ENCODE measurements at places on chromosomes 3 and 15. TPM values are rescaled to one million over a fixed set of nuclear protein-coding genes. Genes with fewer than 3 reads are reported as not detected.

DNA sequence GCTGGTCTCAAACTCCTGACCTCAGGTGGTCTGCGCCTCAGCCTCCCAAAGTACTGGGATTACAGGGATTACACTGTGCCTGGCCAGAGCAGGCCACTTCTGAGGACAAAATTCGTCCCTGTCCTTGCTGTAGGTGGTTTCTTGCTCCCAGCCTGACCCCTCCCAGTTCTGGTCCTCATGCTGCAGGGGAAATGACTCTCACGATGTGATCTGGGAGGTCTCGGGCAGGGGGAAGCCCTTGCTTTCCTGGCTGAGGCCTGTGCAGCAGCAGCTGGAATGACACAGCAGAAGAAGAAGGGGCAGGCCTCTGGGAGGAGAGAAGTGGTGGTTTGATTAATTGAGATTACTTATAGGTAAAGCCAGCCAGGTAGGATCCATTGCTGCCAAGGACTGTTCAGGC lies 39.3 kb downstream of the MEGF11 start:
- H3K27ac ChIP-seq = no peak overlapping the region
- no peaks in the 10 kb centered on the region for H3K4me1 ChIP-seq
- H3K27me3 ChIP-seq = no peaks in the 10 kb centered on the region
- no peak for DNase-seq
- H3K4me3 ChIP-seq = no peak overlapping the region

DNA sequence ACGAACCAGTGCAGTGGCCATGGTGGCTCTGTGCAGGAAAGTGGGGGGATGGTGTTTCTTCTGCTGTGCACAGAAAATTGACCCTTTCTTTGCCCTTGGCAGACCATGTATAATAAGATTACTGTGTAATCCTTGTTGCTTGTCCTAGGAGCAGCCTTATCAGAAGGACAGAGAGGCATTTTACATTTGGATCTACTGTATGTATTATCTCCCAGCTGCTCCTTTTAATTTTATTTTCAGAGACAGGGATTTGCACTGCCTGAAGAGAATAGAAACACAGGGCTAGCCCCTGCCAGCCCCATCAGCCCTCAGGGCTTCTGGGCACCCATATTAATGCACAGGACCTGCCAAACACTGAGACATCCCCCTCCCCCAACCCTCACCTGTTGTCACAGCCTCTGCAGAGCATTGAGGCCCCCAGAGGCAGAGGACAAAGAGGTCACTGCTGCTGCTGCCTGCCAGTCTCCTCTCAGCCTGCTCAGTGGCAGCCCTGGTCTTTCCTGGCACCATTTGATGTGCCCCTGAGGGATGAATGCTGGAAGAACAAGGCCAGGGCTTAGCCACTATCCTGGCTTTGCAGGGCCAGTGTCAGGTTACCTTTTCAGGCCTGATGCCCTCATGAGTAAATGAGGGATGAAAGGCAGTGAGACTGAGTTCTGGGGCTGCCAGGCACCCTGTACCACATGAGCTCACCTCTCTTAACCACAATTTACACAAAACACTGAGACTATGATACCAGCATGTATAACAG lies 533.4 kb downstream of the NTRK3 start:
- no peak overlapping the region for H3K4me3 ChIP-seq
- no peak overlapping the region for H3K27ac ChIP-seq
- H3K36me3 ChIP-seq = no peaks in the 10 kb centered on the region
- H3K4me1 ChIP-seq = no peaks in the 10 kb centered on the region
- peaks cover 13% of the 10 kb centered on the region for H3K27me3 ChIP-seq
- no peak for DNase-seq

DNA sequence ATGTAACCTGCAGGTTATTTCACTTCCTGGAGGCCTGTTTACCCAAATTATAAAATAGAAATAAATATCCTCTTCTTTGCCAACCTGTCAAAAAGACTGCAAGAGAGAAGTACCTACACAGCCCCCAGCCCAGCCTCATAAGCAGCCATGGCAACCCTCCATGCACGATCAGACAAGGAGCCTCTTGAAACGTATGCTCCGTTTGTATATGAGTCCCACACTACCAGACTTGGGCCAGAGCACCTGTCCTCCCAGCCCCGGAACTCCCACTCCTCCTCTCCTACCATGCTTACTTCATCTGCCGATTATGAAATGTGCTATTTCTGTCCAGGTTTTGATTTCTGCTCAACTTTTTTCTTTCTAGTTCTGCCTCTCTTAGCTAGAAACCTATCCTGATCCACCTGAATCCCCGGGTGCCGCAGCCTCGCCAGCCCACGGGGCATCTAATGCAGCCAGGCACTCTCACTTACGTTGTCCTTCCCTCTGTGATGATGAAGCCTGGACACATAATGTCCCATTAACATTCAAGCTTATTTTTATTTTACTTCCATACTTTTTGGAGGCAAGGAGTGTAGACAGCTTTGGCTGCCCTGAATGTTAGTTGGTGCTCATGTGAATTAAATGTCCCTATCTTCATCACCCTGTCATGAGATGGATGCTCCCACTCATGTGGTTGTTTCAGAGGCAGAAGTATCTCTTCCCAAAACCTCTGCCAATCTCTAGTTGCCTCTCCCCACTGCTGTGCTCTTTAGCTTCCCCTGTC lies 73.8 kb downstream of the MB21D2 start:
- no peaks in the 10 kb centered on the region for H3K4me1 ChIP-seq
- H3K27ac ChIP-seq = no peak overlapping the region
- H3K27me3 ChIP-seq = no peaks in the 10 kb centered on the region
- H3K36me3 ChIP-seq = no peaks in the 10 kb centered on the region
- H3K4me3 ChIP-seq = no peak overlapping the region
- no peak for DNase-seq

DNA sequence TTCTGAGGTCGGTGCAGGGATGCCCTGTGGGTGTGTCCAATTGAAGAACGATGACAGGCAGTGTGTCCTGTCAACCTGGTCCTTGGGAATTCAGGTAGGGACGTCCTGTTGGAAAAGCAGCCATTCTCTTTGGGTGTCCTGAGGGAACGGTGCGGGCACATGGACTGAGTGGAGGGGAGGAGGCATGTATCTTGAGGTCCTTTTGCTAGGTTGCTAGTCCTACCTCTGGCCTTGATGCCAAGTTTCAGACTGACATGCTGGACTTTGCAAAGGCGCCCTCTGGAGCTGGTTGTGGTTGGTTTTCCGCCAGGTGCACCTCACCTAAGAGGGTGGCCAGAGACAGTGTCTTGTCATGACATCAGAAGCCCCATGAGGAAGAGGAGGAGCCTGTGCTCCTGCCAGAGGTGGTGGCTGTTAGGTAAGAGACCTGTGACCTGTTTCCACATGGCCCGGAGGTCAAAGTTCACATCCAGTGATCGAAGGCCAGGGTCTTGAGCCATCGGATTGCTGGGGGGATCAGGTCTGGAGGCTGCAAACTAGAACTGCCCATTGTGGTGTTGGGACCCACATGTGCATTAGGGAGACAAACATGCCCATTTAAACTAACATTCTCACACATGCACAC lies 106.3 kb downstream of the SNRPN start:
- no peaks in the 10 kb centered on the region for H3K4me1 ChIP-seq
- DNase-seq = peak; percentile 29
- H3K27me3 ChIP-seq = no peaks in the 10 kb centered on the region
- H3K36me3 ChIP-seq = peaks cover 100% of the 10 kb centered on the region

TM4SF1 gene
- not detected for total RNA-seq

DNA sequence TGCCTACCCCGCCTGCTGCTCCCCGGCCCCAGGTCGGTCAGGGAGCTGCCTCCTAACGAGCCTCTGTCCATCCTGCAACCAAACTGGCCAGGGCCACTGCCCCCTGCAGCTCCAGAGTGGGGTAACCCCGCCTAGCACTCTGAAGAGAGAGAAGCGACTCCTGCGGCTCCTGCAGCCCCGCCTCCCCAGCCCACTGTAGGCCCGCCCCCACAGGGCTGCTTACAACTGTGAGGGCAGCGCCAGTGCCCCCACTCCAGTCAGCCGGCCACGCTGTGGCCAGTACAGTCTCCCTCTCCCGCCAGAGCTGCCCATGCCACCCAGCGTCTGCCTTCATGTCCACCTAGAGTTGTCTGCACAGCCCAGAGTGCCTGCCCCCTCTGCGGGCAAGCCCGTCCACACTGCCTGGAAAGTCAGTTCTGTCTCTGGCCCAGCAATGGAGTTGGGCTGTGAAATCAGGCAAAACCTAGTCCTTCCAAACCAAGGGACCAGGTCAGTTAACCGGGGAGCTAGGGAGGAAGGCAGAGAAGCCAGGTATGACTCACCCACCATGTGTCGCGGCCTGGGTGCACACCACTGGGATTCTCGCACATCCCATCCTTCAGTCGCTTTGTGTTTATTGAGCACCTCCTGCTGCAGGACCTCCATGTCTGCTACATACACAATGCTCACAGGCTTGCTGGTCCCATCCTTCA lies 2.4 kb downstream of the UCN2 start:
- H3K27ac ChIP-seq = peak overlapping the region; percentile 51
- DNase-seq = peak; percentile 91
- no peaks in the 10 kb centered on the region for H3K27me3 ChIP-seq
- H3K36me3 ChIP-seq = no peaks in the 10 kb centered on the region

- no peaks in the 10 kb centered on the region for H3K27me3 ChIP-seq
- H3K4me1 ChIP-seq = no peaks in the 10 kb centered on the region
- no peak overlapping the region for H3K4me3 ChIP-seq
These were observed 256.1 kb upstream of the TLE3 start for GRCh38 chr15:70353606-70354345.

LRRC31 gene
- total RNA-seq = not detected

GRCh38 chr3:70517124-70517890 lies 204.9 kb upstream of the MDFIC2 start:
- H3K36me3 ChIP-seq = no peaks in the 10 kb centered on the region
- H3K27ac ChIP-seq = no peak overlapping the region
- no peak for DNase-seq
- H3K4me1 ChIP-seq = no peaks in the 10 kb centered on the region
- H3K4me3 ChIP-seq = no peak overlapping the region

- H3K36me3 ChIP-seq = no peaks in the 10 kb centered on the region
- H3K27ac ChIP-seq = no peak overlapping the region
- DNase-seq = no peak
These were observed 207.7 kb downstream of the ATP10A start for GRCh38 chr15:25655207-25655948.

DNA sequence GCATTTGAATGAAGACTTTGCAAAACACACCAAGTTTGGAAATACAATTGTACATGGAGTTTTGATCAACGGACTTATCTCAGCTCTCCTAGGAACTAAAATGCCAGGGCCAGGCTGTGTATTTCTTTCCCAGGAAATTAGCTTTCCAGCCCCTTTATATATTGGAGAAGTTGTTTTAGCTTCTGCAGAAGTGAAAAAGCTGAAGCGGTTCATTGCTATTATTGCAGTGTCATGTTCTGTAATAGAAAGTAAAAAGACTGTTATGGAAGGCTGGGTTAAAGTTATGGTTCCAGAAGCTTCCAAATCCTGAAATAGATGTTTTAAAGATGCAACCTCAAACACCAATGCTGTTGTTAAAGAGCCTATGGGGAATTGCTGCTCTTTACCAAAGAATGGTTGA lies 11.5 kb downstream of the HTD2 start:
- no peak overlapping the region for H3K27ac ChIP-seq
- H3K36me3 ChIP-seq = peaks cover 75% of the 10 kb centered on the region
- no peak for DNase-seq
- H3K27me3 ChIP-seq = no peaks in the 10 kb centered on the region
- no peak overlapping the region for H3K4me3 ChIP-seq

GRCh38 chr3:27559835-27560234 lies 75.7 kb upstream of the SLC4A7 start:
- H3K27ac ChIP-seq = no peak overlapping the region
- DNase-seq = no peak
- H3K36me3 ChIP-seq = no peaks in the 10 kb centered on the region
- H3K4me3 ChIP-seq = no peak overlapping the region
- peaks cover 5% of the 10 kb centered on the region for H3K27me3 ChIP-seq

DNA sequence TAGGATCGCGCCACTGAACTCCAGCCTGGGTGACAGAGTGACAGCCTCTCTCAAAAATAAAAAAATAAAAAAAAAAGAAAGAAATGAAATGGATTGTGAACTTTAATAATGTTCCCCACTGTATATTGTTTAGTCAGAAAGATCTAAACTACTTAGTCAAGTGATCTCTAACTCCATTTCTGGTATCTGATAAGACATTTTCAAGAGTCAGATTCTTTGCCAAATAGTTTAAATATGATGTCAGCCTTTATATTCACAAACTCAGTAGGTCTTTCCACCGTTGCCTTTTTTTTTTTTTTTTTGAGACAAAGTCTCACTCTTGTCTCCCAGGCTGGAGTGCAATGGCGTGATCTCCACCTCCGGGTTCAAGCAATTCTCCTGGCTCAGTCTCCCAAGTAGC lies 29.0 kb upstream of the OSBPL11 start:
- no peaks in the 10 kb centered on the region for H3K4me1 ChIP-seq
- no peaks in the 10 kb centered on the region for H3K27me3 ChIP-seq
- DNase-seq = no peak
- no peak overlapping the region for H3K4me3 ChIP-seq
- no peak overlapping the region for H3K27ac ChIP-seq

Measured in endodermal cell (in vitro differentiated cells).